Smooth muscle cell of bladder (primary cell): ENCODE measurements at places on chromosomes 16 and 17. TPM values are rescaled to one million over a fixed set of nuclear protein-coding genes. Genes with fewer than 3 reads are reported as not detected.

The CTRL gene
- total RNA-seq, result 0.74 and 0.85 TPM in 2 replicates

The TP53TG3B gene
- not detected in 2 replicates for total RNA-seq

The SMIM22 gene
- not detected in 2 replicates for total RNA-seq

The MED9 gene
- 9.5 and 10.2 TPM in 2 replicates for total RNA-seq

The GP2 gene
- not detected in 2 replicates for total RNA-seq

The CCDC200 gene
- not detected in 2 replicates for total RNA-seq

The DBNDD1 gene
- total RNA-seq, result 0.65 and 0.71 TPM in 2 replicates

The GLTPD2 gene
- total RNA-seq, result not detected in 2 replicates

The MPP2 gene
- 2.0 and 3.0 TPM in 2 replicates for total RNA-seq

The TNFRSF13B gene
- not detected in 2 replicates for total RNA-seq

The IRF8 gene
- 0.09 and 0.57 TPM in 2 replicates for total RNA-seq

The ZNF764 gene
- 2.1 and 2.8 TPM in 2 replicates for total RNA-seq

The CTRB1 gene
- not detected in 2 replicates for total RNA-seq

The TMIGD1 gene
- not detected in 2 replicates for total RNA-seq

The TBX21 gene
- total RNA-seq, result 0.09 and 0.14 TPM in 2 replicates

The MT3 gene
- total RNA-seq, result 0.37 TPM in 1 of 2 replicates, not detected in the other

The GRAPL gene
- total RNA-seq, result not detected in 2 replicates

The KRTAP3-2 gene
- not detected in 2 replicates for total RNA-seq

The VASN gene
- total RNA-seq, result 86.0 and 107 TPM in 2 replicates

The CRHR1 gene
- total RNA-seq, result not detected in 2 replicates

The AP2B1 gene
- 42.7 and 51.1 TPM in 2 replicates for total RNA-seq

The NEK8 gene
- 3.0 and 3.8 TPM in 2 replicates for total RNA-seq

The ZNF785 gene
- 7.9 and 8.4 TPM in 2 replicates for total RNA-seq

The CPHXL2 gene
- total RNA-seq, result not detected in 2 replicates

The HOXB2 gene
- 0.55 and 0.85 TPM in 2 replicates for total RNA-seq

The ABCA8 gene
- total RNA-seq, result 28.6 and 50.3 TPM in 2 replicates
